Stimulated activated CD8-positive, alpha-beta memory T cell treated with anti-CD3 and anti-CD28 coated beads, Interleukin-15, amount 100 ng/mL, for 48 hours (primary cell): ENCODE measurements at places on chromosomes 11 and 22.
A peak's percentile ranks its signal among the peaks of the same experiment; 100 is the strongest.

DNA sequence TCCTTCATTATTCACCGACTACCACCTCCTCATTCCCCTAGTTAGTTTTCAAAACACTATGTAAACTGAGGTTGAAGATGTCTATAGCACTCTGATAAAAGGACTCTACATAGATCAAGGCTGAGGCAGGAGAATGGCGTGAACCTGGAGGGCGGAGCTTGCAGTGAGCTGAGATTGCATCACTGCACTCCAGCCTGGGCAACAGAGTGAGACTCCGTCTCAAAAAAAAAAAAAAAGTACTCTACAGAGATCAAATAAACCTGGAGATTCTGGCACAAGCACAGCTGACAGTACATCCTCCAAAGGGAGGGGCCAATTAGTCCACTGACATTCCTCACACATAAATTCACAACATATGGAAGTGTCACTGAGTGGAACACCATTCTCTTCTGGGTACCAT lies 31.0 kb downstream of the TSG101 start:
- DNase-seq = no peak

DNA sequence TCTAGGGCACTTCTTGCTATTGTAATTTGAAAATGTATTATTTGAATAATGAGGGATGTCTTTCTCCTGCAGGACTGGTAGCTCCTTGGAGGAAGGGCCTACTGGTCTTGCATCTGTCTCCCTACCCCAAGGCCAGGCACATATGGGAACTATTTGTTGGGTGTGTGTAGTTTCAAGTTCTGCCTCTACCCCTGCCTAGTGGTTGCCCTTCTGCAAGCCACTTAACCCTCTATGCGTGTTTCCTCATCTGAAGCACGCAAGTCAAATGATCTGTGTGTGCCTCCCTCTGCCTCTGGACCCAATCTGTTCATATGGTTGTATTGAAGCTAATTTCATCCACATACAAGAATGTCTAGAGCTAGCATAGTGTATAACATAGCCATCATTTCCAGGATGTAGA lies 67.0 kb downstream of the WNT11 start:
- no peak for DNase-seq

- no peak for DNase-seq
Observed at GRCh38 chr11:66264914-66265313, 3.5 kb upstream of the RAB1B start.

- DNase-seq = no peak
Observed at GRCh38 chr11:95700471-95700817, 89.1 kb downstream of the FAM76B start.

DNA sequence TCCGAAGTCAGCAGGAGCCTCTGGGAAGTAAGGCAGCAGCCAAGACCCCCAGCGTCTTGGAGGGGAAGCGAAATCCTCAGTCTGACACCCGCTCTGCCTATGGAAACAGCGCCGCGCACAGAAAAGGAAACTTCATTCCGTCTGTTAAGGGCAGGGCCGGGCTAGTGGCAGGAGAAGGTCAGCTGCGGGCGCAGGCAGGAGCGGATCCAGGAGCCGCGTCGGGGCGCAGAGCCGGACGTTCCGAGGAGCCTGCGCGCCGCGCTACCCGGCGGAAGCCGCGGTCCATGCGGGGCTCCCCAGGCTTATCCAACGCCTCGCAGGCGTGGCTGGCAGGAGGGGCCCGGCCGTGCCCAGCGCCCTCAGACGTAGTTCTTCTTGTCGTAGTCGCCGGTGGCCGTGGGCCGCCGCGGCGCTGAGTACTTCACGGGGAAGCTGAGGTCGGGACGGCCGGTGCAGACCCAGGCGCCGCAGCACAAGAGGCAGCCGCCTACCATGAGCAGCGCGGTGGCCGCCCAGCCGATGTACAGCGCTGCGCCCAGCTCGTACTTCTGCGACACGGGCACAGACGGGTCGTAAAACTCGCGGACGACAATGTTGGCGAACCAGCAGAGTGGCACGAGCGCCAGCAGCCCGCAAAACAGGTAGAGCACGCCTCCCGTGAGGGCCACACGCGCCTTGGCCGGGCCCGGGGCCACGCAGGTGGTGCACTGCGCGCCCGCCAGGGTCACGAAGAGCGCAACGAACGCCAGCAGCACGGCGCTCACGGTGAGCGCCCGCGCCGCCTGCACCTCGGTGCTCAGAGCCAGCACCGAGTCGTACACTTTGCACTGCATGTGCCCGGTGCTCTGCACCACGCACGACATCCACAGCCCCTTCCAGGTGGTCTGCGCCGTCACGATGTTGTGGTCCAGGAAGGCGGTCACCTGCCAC lies 705 bp downstream of the CLDN5 start:
- no peak for DNase-seq

DNA sequence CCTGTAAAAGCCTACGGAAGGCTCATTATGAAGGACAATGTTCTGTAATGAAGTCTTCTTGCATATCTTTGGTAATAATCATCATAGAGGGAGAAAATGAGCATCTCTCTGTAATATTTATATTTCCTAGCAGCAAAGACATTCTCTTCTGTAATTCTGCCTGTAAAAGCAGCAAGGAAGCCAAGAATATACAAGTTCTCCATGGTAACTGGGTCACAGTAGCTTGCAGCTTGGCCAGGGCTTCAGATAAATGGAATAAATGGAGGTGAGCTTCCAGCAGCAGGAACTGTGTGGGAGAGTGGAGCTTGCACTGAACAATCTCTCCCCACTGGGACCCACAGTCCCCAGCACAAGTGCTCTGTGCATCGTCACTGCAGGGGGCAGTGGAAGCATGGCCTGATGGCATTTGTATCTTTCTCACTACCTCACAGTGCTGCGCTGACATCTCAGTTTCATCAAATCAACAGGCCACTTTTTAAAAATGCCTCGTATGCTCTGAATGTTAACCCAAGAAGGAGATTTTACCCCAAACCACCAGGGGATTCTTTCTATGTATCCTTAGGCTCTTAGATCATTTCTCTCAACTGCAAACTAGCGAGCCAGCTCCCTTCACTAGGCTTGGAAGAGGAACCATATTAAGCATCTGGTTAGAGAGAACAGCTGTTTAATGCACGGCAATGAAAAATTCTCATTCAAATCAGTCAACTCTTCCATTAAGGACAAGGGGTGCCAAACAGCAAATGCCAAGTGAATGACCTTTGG lies 1059.7 kb downstream of the OPCML start:
- DNase-seq = no peak

- no peak for DNase-seq
Observed at GRCh38 chr22:22933807-22934542, 46.4 kb downstream of the IGLL5 start.

DNA sequence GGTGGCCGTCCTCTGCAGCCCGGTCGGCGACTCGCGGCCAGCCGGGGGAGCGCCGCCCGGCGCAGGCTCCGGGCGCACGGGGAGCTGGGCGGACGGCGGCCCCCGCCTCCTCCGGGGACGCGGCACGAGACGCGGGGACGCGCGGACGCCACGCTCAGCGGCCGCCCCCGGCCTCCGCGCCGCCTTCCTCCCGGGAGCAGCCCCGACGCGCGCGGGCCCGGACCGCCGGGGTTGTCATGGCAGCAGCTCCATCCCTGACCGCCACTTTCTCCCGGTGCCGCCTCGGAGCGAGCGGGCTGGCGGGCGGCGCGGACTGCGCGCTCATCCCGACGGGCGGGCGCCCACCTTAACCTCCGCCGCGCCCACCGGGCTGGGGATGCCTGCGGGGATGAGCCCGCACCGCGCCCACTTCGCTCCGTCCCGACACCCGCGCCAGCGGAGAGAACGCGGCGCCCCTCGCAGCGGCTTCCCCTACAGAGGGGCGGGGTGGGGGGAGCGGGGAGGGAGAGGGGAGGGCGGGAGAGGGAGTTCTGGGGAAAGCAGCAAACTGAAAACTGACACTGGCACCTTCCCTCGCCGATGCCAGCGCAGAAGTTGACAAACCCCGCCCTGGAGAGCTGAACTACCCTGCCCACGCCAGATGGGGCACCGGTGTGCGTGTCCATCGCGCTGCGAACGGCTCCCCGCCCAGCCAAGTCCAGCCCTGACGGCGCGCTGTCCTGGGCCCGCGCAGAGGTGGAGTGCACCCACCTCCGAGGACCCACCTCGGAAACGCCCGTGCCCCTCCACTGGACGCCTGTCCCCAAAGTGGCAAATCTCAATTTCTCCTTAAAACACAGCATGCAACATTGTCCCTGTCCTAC lies 588.4 kb downstream of the OPCML start:
- no peak for DNase-seq

GRCh38 chr22:26482161-26482560 lies 1.4 kb downstream of the HPS4 start:
- no peak for DNase-seq

DNA sequence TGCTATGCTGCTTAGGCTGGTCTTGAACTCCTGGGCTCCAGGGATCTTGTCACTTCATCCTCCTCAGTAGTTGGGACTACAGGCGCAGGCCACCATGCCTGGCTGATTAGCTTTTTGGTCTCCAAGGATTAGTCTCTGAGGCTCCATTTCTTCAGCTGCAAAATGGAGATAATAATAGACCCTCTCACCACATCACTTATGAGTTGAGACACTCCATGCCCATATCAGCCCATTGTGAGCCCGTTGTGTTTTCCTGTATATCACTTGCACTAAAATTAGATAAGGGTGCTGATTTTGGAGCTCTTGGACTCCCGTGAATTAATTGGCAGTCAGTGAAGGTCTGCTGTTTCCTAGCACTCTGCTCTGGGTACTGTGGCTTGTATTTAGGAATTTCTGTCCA lies 36.0 kb downstream of the DEPDC5 start:
- DNase-seq = no peak

- no peak for DNase-seq
Observed at GRCh38 chr11:120306519-120307242, 18.4 kb upstream of the TLCD5 start.

DNA sequence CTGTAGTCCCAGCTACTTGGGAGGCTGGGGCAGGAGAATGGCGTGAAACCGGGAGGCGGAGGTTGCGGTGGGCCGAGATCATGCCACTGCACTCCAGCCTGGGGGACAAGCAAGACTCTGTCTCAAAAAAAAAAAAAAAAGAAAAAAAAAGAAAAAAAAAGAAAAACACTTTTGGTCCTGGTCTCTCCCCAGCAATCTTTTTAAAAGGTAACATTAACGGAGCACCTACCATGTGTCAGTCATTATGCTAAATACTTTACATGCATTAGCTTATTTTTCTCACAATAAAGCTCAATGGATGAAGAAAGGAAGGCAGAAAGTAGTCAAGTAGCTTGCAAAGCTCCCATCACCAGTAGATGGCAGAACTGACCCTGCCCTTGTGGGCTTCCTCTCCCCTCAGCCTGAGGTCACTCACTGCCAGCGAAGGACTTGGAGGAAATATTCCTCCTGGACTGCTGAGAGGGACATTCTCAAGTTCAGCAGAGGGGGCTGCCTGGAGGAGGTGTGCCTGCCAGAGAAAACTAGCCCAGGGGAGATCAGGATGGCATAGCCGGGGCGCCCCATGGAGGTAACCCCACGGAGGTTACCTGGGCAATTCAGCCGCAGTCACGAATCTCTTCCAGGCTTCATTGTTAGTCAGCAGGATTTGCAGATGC lies 15.5 kb downstream of the APOL3 start:
- DNase-seq = no peak

GRCh38 chr11:17423533-17424310 lies 35.3 kb upstream of the KCNJ11 start:
- DNase-seq = no peak

GRCh38 chr11:2305788-2306451 lies 4.1 kb downstream of the TSPAN32 start:
- DNase-seq = no peak

GRCh38 chr11:32487270-32487669 lies 51.9 kb upstream of the WT1 start:
- DNase-seq = no peak

DNA sequence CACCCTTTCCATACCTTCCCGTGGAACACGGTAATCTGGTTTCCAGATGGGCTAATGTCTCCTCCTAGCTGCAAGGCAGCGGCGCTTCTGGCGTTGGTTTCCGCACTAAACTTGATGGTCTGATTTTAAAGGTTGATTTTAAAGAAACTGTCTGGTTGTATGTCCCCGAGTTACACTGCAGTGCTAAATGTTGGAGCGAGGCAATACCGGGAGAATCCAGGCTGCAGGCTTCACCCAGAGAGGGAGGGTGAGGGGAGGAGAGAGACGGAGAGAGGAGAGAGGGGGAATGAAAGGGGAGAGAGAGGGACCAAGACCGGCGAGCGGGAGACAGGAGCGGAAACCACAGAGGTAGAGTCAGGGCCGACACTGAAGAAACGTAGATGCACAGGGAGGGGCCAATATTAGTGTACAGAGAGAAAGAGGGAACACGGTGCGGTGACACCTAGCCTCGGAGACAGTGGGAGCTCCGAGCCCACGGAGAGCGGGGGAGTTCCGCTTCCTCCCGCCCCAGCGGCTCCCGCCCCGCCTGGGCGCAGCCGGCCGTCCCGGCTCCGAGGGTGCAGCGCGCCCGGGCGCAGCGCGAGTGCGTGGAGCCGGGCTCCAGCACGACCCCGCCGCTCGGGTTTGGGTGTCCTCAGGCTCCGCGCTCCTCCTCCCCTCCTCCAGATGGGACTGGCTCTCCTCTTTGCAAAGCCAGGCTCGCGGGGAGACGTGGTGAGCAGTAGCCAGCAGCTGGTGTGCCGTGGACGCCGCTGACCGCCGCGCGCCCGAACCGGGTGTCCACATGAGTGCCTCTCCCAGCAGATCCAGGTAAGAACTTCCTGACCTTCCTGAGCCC lies 71.9 kb upstream of the GRAMD1B start:
- DNase-seq = peak; percentile 31

DNA sequence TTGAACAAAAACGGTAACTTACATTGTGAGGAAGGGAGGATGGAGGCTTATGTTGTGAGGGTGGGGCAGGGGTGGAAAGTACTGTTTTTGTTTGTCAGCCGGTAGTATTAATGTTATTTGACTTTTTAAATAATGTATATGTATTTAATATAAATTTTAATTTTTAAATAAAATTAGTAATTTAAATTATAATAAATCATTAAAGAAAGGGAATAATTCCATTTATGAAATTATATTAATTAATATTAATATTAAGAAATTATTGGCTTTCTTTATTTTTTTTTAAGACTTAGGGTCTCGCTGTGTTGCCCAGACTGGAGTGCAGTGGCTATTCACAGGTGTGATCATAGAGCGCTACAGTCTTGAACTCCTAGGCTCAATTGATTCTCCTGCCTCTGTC lies 24.0 kb upstream of the TNRC6B start:
- no peak for DNase-seq

GRCh38 chr11:121790430-121790829 lies 325.6 kb downstream of the BLID start:
- DNase-seq = no peak

DNA sequence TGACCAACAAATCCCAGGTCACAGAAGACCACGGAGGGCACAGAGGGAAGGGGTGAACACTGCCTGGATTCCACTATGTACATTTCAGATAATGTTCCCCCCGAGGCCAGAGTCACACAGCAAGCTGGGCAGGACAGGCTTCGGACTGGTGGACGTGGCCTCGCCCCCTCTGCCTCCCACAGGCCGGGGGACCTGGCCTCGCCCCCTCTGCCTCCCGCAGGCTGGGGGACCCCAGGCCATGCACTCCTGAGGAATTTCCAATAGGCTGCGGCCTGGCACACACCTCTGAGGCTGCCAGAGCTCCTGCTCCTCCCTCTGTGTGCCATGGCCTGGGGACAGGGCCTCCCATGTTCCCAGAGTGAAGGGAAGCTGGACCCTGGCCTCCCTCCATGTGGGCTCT lies 1352.8 kb downstream of the BRD1 start:
- DNase-seq = no peak

- no peak for DNase-seq
Observed at GRCh38 chr22:19002684-19003038, 66.6 kb upstream of the PRODH start.

- DNase-seq = no peak
Observed at GRCh38 chr11:34487430-34487829, 26.2 kb downstream of the ELF5 start.
